ENCODE measurements at places on chromosomes 5 and 9.

- DNase-seq, result no peak
Observed at GRCh38 chr5:138636398-138636944, 61.3 kb upstream of the HSPA9 start.

DNA sequence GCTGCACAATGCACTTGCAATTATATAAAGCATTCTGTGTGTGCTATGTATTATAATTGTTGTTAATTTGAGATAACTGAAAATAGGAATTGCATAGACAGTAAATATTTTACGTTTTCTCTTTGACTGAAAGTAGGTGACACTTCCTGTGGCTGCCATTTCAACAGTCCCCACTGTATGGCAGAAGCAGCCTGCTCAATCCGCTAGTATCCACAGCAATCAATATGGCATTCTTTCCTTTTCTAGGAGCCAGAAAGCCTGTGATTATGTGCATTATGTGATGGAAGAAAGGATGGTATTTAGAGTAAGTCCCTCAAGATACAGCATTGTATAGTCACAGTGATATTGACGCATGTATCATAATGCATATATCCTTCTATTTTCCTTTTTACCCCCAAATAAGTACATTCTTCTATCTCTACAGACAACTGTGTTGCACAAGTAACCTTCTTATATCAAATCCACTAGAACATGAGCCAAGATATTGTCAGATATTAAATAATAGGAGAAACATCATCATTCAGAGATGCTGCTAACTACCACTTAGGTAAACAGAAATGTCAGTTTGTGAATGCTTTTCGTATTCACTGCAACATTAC, 59.7 kb downstream of the CARTPT start:
- no peak for DNase-seq

DNA sequence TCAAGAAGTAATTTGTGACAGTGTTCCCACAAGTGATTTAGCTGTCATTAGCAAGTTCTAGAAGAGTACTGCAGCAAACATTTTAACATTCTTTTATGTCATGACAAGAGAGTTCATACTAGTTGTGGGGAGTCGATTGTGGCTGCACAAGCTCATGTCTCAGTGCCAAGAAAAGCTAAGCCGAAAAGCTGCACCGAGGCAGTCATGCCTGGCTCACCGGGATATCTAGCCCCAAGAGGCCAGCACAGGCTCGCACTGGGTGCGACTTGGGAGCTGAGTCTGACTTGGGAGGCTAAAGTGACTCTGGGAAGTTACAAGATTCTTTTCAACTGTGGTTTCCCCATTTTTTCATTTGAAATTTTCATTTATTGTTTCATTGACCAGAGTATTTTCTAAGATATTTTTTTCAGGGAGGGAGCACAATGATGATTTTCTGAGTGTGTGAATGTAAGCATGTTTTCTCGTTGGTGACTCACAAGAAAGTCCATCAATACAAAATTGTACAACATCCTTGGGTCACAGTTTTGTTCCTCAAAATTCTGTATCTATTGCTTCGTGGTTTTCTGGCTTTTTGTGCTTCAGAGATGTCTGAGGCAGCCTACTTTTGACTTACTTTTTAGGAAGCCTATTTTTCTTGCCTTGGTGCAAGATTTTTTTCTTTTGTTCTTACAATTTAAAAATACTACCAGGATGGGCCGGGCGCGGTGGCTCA, 18.7 kb downstream of the CAST start:
- DNase-seq, result no peak

GRCh38 chr5:82386576-82386975, 108.4 kb upstream of the RPS23 start:
- DNase-seq, result no peak

- no peak for DNase-seq
Observed at GRCh38 chr9:118108971-118109370, 404.8 kb downstream of the TLR4 start.

DNA sequence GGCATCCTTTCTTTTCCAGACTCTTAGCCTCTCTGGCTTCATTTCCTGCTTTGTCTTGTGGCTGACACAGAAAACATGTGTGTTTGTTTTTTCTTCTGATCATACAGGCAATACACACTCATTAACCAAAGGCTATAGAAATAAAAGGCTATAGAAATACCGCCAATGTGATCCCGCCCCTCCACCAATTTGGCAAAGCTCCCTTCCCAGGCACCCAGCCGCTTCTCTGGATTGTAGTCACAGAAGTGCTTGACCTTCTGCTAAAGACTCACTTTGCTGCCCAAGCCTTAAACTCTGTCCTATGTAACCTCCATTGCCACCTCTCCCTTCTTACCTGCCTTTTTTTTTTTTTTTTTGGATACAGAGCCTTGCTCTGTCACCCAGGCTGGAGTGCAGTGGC, 5.3 kb downstream of the TXNDC15 start:
- DNase-seq, result no peak

GRCh38 chr5:69149676-69150010, 17.3 kb upstream of the CCNB1 start:
- DNase-seq, result no peak

DNA sequence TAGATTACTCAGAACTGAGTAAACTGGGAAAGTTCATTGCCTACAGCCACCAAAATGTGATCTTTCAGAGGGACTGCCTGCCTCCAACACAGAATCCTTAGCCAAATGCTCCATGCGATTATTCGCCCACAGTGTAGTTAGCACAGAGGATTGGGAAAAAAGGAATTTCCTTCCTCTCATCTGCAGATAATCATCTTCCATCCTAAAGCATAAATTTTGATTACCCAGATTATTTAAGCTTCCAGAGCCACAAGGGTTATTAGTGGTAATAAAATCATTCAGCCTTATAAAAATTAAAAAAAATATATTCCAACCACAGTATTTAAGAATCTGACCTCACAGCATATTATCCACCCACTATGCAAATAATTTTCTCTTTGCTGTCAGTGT, 285.3 kb upstream of the GRAMD2B start:
- no peak for DNase-seq

DNA sequence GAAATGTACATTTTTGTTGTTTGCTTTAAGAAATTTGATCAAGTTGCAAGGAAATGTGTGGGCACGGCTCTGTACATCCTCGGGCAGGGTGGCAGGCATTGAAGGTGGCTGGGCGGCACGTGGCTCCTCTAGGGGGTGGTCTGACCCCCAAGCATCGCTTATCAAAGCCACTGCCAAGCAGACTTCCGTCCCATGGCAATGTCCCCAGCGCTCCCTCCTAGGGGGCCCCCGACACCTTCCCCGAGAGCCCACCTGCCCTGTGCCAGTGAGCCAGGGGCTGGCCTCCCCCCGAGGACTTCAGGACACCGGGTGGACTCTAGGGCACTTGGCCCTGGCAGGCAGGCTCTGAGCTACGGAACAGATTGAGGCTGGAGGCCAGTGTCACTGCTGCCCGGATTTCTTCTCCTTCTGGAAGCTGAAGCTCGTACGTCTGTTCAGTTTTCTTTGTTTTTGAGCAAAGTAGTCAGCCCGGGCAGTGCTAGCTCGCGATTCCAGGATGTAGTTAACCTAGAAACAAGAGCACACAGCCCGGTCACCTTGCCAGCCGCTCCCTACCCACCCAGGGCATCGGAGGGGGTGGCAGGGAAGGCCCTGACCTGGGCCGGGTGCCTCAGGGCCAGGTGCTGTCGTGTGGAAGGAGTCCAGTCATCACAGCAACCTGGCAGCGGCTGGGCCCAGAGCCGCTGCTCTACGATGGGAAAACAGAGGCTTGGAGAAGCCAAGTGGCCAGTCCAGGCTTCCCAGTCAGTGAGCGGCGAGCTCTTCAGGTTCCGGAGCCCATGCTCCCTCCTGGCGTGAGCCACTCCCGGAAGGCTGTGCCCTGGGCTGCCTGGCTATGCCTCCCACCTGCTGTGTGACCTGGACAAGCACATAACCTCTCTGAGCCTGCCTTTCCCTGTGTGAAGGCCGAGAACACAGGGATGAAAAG, 177.1 kb downstream of the GAPVD1 start:
- no peak for DNase-seq

DNA sequence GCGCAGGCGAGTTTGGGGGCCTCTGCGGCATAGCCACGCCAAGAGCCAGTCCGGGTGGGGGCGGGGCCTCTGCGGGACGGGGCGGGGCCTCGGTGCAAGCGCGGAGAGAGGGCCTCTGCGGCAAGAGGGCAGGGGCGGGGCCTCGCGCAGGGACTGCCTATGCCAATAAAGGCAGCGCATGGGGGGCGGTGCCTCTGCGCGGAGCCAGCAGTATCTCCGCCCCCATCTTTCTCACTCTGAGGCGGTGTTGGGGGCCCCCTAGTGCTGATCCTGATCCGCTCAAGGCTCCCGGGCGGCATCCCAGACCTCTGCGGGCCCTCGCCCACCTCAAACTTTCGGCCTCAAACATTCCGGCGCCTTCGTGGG, 9.2 kb upstream of the GPRIN1 start:
- DNase-seq, result no peak

- no peak for DNase-seq
Observed at GRCh38 chr5:32291591-32291990, 21.1 kb downstream of the MTMR12 start.

- DNase-seq, result no peak
Observed at GRCh38 chr5:17255471-17256021, 38.1 kb downstream of the BASP1 start.

- no peak for DNase-seq
Observed at GRCh38 chr5:145027286-145027685, 807.9 kb downstream of the PRELID2 start.

DNA sequence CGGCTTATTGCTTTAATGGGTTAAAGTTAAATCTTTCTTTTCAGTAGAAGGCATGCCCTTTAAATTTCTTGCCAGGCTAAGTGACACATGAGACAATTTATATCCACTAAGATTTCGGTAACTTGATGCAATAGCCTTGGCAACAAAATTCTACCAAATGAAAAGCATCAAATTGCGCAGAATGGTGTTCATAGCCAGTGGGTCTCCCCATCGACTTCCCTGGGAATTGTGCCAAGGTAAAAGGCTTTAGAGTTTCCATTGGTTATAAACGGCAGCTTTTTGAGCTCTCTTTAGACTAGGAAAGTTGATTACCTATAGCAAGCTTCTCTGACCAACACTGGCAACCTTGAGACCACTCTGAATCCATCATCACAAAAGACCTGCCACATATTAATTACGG, 358.4 kb downstream of the ARRDC3 start:
- no peak for DNase-seq

DNA sequence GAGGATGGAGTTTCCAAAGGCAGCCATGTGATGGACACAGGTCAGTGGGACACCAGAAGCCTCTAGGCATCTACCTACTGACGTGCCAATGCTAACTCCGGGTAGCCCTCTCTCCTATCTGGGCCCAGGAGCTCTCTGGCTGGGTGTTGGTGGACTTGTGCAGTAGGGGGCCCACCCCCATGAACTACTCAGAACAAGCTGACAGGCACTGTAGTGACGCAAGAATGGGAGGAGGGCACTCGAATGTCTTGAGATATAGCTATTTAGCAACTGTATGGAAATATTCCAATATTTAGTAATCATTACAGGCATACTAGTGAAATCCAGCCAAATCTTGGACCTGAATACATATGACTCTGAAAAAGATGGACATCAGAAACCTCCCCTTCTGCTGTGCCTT, 5.7 kb upstream of the DOCK2 start:
- no peak for DNase-seq

DNA sequence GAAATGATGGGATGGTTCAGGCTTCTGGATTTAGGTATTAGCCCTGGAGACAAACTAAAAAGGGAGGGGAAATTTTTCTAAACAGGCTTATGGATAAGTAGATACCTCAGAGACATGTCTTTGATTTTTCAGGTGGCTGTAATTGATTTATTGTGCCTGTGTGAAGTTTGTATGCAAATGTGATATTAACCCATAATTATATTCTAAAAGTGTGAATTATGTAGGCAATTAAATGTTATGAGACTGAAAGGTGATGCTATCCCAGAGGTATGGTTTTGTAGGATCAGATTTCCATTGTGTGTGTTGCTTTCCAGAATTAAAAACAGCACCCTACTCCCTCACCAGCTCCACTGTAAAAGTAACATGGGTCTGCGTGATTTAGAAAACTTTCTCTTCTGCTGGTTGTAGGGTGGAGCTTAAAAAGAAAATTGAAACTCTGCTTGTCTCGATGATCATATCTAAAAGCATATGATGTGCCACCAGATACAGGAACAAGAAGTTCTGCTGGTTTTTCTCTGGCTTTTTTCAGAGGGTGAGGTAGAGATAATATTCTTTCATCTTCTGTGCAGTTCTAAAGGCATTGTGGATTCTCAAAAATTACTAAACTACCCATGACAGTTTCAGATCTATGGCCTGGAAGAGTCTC, 71.8 kb upstream of the TAF11L2 start:
- DNase-seq, result no peak

DNA sequence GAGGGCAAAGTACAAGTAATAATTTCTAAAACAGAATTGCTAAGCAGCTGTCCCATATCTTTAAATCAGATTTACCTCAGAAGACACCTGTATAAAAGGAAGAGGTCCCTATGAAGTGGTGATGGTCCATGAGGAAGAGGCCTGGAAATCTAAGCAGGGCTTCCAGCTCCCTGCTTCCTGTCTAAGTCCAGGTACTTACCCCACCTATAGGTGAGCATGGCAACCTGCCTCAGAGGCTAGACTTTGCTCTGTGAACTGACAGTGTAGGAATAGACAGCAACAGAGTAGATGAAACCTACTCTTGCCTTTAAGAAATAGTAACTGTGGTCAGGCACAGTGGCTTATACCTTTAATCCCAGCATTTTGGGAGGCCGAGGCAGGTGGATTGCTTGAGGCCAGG, 55.8 kb upstream of the ARRDC3 start:
- no peak for DNase-seq

- no peak for DNase-seq
Observed at GRCh38 chr5:9834871-9835770, 205.0 kb upstream of the TAS2R1 start.

- DNase-seq, result no peak
Observed at GRCh38 chr5:78597974-78598371, 50.6 kb downstream of the LHFPL2 start.

DNA sequence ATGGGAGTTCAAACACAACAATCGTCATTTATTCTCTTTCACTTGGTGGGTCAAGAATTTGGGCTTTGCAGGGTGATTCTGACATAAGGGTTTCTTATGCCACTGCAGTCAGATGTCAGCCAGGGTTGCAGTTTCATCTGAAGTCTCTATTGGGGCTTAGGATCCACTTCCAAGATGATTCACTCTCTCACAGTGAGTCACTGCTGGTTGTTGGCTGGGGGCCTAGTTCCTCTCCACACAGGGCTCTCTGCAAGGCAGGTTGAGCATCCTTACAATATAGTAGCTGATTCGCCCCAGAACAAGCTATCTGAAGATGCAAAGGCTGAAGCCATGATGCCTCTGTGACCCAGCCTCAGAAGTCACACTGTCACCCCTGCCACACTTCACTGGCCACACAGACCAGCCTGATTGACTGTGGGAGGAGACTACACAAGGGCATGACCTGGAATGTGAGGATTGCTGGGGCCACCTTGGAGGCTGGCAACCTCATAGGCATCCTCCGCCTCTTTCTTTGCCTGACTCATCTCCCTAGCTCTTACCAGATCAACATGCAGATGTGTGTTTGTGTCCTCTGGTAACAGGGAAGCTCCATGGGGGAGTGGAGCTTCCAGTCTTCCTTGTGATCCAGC, 4.5 kb upstream of the CARD19 start:
- DNase-seq, result peak; percentile 52

Measured in AG04449 (cell line).